ENCODE measurements at places on chromosomes 1 and 21.
A peak's percentile ranks its signal among the peaks of the same experiment; 100 is the strongest.

DNA sequence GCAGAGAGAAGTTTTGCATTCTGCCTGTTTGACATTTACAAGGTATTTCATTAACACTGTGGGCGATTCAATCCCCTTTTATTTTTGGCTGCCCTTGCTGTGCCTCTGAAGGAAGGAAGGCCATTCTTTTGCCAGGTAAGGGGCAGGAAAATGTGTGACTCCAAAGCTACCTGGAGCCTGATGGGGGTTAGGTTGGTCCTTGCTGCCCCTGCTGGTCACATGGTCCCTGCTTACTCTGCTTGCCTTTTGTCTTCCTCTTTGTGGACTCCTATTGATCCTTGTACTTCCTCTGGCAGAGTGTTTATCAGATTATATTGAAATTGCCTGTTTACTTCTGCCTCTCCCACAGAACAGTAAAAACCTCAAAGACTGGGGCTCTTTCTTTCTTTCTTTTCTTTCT lies 65.7 kb downstream of the ST6GALNAC3 start:
- DNase-seq: no peak

GRCh38 chr1:61579802-61580201 lies 145.1 kb downstream of the TM2D1 start:
- DNase-seq: no peak

DNA sequence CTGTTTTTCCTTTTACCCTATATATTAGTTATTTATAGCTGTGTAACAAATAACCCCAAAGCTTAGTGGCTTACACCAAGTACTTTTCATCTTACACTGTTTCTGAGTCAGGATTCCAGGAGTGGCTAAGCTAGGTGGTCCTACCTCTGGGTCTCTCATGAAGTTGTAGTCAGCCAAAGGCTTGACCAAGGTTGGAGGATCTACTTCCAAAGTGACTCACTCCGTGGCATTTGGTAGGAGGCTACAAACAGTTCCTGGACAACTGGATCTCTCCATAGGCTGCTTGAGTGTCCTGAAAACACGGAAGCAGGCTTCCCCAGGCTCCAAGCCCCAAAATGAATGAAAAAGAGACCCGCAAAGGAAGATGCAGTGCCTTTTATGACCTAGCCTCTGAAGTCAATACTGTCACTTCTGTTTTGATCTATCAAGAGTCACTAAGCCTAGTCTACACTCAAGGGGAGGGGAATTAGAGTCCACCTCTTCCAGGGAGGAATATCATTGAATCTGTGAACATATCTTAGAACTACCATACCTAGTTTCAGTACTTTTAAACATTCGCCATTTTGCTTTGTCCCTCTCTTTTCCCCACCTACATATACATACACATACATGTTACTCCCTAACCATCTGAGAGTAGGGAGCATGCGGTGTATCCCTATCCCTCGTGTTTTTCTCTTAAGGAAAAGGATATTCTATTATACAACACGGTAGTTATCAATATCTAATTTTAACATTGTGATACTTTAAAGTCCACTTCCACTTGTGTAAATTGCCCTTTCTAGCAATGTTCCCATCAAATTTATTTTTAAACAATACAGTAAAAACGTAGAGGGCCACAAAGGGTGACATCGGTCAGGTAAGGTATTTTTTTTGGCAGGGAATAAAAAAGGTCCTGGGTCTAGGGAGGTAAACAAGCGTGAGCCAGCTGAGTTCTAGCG lies 67.2 kb downstream of the SLC35A3 start:
- no peak for DNase-seq

- no peak for DNase-seq
Measured at GRCh38 chr21:42790520-42791065, 88.7 kb downstream of the WDR4 start.

GRCh38 chr1:28954126-28954726 lies 39.9 kb downstream of the EPB41 start:
- DNase-seq: no peak

- DNase-seq: no peak
Measured at GRCh38 chr1:185935360-185935759, 201.2 kb downstream of the HMCN1 start.

- DNase-seq: no peak
Measured at GRCh38 chr21:42147386-42148020, 71.4 kb upstream of the ABCG1 start.

GRCh38 chr1:223731133-223731770 lies 18.9 kb downstream of the CAPN2 start:
- no peak for DNase-seq

- DNase-seq: no peak
Measured at GRCh38 chr1:197424380-197424779, 156.3 kb downstream of the CRB1 start.

GRCh38 chr1:204870160-204870912 lies at the start of gene NFASC:
TSS of gene NFASC (plus strand) at chr1:204870862. CDS start at chr1:204944316, 73,454 bp downstream.
- no peak for DNase-seq

GRCh38 chr1:208476846-208477170 lies 232.6 kb upstream of the PLXNA2 start:
- DNase-seq: no peak

DNA sequence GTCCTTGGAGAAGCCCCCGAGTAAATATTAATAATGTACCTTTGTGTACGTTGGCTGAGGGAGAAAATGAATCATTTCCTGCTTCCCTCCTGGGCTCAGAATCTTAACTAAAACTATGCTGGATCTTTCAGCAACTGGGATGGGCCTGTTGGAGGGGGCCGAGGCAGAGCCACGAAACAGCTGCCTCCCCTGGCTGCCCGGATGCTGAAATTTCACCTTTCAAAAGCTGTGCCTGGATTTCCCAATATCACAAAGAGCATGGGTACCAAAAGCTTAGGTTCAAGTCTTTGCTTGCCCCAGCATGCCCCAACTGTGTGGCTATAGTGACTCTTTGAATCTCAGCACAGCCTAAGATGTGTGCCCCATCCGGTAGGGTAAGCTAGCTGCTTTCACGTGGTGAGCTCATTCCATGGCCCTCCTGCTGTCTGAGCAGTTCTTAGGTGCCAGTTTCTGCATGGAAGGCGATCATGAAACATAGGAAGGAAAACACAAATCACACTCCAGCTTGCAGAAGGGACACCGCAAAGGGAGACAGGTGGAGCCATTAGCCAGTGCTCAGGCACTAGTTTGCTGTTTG lies 473.5 kb downstream of the PTPRU start:
- DNase-seq: peak; percentile 57

- no peak for DNase-seq
Measured at GRCh38 chr1:207837673-207838072, 73.3 kb downstream of the CD34 start.

DNA sequence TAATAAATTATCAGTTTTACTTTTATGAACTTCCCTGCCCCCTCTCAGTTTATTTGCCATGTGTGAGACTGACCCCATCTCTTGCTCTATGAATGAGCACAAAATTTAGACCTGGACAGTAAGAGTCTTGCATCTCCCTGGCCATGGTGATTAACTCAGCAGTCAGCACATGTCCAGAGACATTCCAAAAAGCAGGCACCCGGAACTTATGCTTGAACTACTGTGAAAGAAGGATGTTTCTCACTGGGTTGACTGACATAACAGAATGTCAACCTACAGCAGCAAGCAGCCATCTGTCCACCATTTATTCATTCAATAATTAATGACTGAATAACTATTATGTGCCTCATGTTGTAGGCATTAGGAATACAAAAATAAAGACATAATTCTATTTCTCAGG lies 11.3 kb upstream of the SEC16B start:
- no peak for DNase-seq

- DNase-seq: no peak
Measured at GRCh38 chr21:35257413-35257812, 208.3 kb upstream of the RUNX1 start.

DNA sequence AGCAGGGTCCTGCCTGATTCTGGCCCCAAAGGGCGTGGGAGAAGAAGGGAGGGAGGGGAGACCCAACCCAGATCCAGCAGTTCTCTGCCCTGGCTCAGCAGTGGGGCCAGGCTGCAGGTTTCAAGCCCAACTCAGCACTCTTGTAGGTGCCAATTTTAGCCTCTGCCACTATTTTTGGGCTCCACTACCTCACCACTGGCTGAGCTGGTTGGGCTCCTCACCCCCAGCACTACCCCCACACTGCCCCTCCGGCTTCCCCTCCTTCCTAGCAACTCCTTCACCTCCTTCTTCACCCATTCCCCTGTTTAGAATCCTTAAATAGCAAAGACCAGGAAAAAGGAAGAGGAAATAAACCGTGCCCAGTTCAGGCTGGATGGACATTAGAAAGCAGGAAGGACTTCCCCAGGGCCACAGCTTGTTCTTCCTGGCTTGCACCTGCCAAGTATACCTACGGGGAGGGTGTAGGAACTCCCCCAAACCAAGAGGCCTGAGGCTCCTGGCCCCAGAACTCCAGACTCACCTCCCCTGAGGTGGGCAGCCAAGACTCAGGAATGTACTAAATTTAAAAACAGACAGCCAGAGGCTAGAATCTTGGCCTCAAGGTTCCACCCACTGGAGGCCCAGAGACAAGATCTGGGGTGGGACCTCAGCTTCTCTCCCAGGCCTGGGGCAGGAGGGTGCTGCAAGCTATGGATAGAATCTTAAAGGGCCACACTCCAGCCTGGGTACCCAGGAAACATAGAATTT lies 1.4 kb upstream of the ARHGEF2 start:
- no peak for DNase-seq

DNA sequence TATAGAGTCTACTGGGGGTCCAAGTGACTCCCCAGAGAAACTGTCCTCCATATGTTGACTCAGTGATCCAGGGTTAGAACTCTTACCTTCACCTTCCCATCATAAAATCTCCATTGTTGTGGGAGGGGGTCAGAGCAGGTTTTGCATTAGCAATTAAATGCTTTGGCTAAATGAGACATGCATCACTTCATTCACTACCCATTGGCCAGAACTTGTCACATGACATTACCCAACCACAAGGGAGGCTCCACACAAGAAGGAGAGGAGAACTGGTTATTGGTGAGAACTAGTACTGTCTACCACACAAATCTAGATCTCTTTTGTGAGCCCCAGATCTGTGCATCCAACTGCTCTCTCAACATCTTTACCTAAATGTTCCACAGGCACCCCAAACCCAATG lies 4.2 kb upstream of the C1orf162 start:
- DNase-seq: no peak

DNA sequence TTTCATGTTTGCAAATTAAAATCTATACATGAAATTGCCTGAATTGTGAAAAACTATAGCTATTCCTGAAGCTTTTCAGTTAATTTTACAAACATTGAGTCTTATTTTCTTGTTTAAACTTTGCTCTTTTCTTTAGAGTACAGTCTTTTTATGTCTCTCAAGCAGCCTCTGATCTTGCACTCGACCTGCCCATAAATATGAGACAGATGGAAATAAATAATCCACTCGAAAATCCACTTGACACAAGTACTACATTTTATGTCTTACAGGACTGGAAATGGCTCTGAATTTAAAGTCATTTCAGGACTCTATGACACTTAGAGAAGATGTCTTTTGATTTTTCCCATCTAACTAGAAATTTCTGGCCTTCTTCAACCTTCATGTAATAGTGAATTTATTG lies 283.8 kb downstream of the USP25 start:
- DNase-seq: no peak

GRCh38 chr1:228095938-228096337 lies 7.2 kb downstream of the C1orf35 start:
- no peak for DNase-seq

DNA sequence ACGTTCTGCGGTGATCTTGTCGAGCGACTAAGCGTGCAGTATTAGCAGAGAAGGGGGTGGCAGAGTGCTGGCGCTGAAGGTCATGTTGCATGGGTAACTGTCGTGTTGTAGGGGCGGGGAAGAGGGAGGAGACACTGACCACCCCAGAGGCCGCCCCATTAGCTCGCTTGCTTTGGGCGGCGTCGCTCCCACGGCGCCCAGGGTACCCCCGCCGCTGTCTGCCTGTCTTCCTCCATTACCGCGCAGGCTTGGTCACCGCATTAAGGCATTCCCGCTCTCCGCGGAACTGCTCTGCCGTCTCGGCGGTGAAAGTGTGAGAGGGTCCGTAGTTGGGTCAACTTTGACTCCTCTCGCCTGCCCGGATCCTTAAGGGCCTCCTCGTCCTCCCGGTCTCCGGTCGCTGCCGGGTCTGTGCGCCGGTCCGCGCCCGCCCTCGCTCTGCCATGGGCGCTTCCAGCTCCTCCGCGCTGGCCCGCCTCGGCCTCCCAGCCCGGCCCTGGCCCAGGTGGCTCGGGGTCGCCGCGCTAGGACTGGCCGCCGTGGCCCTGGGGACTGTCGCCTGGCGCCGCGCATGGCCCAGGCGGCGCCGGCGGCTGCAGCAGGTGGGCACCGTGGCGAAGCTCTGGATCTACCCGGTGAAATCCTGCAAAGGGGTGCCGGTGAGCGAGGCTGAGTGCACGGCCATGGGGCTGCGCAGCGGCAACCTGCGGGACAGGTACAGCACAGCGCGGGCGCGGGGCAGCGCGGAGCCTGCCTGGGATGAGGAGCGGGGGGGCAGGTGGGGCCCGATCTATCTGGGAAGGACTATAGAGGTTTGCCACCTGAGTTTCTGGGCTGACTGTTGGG lies at the start of gene MTARC2:
MTARC2 (plus strand) TSS at position 234 of the 846 bp plus-strand sequence; CDS start at position 444, 210 bp downstream.
- DNase-seq: peak; percentile 59

- peak; percentile 89 for DNase-seq
Measured at GRCh38 chr1:216822480-216822879, 99.3 kb upstream of the ESRRG start.

GRCh38 chr1:22343456-22344328 lies 108.0 kb upstream of the ZBTB40 start:
- DNase-seq: no peak

GRCh38 chr1:180911640-180912191 lies 981 bp upstream of the KIAA1614 start:
- no peak for DNase-seq

DNA sequence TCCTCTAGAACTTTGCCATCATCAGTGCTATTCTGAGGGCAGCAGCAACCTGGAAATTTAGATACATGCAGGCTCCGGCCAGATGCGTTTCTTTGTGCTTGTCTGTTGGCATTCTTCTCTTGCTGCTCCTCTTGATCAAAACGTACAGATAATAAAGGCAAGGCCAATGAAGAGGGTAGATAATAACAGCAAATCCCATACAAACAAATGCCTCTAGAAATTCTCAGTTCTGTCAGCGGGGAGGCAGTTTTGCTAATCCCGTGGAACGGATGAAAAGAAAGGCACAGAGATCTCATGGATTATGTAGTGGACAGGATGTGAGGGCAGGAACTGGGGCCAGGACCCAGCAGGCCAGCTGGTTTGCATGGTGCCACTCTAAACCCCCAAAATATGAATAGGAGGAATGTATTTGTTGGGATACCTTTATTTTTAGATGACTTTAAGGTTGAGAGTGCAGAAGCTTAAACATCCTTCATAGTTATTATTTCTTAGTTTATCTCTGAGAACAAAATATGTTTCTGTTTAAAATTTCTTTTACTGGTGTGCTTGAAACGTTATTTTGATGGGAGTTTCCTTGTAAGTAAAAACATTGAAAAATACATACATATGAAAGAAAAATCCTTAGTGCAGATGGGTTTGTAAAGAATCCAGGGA lies 1.5 kb downstream of the ITSN1 start:
- no peak for DNase-seq
